ENCODE measurements at places on chromosomes 4 and X. TPM values are rescaled to one million over a fixed set of nuclear protein-coding genes. Genes with fewer than 3 reads are reported as not detected.

GRCh38 chr4:154456240-154456639, 35.4 kb downstream of the DCHS2 start:
- no peak for DNase-seq

GRCh38 chr4:49044270-49044669, 58.2 kb downstream of the CWH43 start:
- DNase-seq, result no peak

DNA sequence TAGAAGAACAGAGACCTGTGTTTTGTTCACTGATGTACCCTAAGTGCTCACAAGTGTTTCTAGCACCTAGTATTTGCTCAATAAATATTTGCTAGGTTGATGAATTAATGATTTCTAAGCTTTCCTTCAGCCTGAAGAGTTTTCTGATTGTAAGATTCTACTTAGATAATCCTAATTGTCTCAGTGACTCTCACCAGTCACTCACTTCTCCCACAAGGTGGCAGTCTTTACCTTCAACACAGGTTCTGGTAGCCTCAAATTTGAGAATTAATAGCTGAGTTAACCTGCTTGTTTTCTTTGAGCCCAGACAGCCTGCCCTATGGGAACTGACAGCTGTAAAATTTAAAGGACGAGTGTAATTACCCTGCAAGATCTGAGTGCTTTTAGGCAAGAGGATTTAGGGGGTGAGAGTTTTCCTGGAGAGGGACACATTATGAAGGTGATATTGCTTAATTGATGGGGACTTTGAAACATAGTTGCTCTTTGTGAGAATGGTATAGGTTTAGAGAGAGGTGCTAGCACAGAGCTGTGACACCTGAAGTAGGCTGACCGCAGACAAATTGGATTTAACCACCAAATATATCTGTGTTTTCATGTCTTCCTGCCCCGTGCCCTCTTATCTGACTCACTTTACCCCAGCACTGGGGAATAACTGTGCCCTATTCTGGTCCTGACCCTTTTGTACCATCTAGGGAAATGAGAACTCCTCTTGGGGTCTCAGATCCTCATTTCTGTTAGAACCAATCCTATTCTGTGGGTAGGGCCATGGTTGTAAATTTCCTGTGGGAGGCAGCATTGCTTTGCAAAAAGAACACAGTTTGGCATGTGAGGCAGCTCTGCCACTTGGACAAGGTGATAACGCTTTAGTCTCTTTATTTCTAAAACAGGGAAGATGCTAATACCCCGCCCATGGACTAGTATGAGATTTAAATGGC, 27.7 kb downstream of the CD38 start:
- no peak for DNase-seq

The PHOX2B gene
- not detected for total RNA-seq

DNA sequence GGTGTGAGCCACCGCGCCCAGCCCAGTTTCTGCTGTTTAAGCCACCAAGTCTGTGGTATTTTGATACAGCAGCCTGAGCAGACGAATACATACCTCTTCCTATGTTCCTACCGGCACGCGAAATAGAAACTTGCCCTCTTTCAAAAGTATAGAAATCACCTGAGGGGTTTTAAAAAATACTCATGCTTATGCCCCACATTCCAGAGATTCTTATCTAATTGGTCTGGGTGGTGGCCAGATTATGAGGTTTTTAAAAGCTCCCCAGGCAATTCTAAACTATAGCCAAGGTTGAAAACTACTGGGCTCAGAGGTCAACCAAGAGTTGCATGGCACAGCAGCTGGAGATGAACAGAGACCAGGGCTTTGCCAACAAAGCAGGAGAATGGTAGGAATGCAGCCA, 24.9 kb upstream of the HUWE1 start:
- DNase-seq, result no peak
